Forelimb muscle (tissue), 1 donor: ENCODE measurements at places on chromosomes 3 and 15. TPM values are rescaled to one million over a fixed set of nuclear protein-coding genes. Genes with fewer than 3 reads are reported as not detected.

- DNase-seq, result no peak
These were observed 498.5 kb upstream of the CNTN4 start for GRCh38 chr3:1600206-1600605.

- DNase-seq, result no peak
These were observed 592.8 kb upstream of the GBE1 start for GRCh38 chr3:82354228-82354627.

DNA sequence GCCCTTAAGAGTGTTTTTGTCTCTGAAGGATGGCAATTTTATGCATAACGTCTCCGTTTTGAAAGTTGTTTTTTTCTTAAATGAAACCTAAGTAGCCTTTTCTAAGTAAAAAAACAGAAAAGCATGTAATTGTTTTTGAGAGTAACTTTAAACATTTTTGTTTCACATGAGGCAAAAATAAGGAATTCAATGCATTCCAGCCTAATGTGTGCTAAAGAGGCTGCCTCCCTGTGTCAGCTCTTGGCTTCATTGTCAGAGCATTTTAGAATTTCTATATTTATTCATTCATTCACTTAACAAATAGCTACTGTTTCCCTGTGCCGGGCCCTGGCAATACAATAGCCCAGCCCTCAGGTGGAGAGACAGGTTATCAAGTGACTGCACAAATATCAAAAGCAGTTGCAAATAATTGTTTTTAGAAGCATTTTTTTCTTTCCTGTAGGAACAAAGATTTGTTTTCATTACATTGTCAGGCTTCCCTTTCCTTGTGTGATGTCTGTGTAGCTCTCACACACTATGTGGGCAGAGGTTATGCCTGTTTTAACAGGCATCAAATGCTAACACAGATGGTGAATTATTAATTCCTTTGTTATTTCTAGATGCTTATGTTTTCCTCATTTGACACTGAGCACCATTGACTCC is 81.9 kb downstream of the CCK start:
- DNase-seq, result no peak

- no peak for DNase-seq
These were observed 78.1 kb downstream of the P3H2 start for GRCh38 chr3:190042558-190042957.

DNA sequence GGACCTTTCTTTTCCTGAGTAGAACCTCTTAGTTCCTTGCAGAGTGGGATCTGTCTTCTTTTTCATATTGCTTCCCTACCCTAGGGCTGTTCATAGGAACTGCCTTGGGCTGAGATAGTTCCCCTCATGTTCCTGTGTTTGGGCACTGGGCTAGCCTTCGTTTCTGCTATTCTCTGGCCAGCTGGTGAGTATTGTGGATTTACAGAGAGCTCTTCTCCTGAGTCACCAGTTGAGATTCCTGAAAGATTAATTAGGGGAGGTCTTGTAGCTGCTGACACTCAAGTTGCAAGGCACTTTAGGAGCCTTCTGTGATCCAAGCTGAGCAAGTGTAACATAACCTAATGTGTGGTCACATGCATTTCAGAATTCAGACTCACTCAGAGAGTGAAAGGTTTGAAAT is 30.7 kb downstream of the CHD2 start:
- no peak for DNase-seq

DNA sequence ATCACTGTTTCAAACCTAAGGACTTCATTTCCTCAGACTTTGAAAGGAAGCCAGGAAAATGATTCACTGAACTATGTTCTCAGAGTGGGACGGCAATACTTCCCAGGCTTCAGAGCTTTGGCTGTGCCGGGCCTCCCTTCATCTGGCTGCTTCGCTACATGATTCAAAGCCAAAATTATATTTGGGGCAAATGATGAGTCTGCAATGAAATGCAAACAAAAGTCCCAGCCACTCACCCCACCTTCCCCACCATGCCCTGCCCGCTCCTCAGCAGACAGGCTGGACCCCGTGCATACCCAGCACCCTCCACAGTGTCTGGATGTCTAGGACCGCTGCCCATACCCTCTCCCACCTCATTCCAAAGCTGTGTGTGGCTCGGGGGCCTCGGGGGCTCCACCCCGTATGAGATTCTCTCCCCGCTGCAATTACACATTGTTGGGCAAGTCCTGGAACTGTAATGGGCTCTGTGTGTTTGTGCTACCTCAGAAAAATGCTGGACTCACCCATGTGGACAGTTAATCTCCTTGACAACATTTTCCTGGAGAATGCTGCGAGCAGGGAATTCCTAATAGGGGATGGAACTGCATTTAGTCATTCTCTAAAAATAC is 32.2 kb downstream of the ATP10A start:
- peak; percentile 86 for DNase-seq

DNA sequence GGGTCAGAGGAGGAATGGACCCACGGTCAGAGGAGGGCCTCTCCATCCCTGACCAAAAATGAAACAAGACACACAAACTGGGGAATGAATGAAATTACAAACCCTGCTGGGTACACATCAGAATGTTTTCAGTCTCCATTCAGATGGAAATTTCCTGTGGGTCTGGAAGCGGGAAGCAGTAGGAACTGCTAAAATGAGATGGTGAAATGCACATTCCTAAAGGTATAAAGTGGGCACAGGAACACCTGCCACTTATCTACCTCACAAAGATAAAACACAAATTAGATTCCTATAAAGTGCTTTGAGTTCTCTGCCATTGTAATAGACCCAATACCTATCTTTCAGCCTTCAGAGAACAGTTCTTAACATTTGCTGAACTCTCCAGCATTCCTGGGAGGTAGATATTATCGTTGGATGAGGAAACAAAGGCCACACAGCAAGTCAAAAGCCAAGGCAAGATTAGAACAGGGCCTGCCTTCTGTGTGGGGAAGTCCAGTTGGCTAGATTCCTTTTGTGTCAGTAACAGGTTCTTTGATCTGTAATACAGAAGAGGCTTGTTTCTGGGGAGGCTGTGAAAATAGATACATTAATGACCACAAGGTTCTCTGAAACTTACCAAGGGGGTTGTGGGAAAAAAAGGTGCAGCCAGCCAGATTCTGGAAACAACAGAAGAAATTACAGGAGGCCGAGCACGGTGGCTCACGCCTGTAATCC is 98.4 kb downstream of the IGF2BP2 start:
- DNase-seq, result no peak

DNA sequence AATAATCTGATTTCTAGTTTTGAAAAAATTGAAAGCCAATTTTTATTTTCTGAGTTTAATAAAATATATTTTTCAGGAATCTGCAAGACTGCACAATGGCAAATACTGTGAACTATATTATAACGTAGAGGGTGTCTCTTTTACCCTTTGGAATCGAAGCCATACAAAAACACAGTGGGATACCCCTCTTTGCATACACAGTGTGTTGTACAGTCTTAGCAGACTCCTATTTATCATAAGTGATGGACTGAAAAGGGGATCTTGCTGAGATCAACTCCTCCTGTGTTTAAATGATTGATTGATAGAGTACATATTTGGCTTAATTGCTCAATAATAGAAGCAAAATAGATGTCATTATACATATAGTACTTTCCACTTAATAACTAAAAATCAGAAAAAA is 981.2 kb downstream of the NSUN3 start:
- DNase-seq, result no peak

GRCh38 chr3:126344380-126345041 is 12.7 kb downstream of the KLF15 start:
- DNase-seq, result no peak

DNA sequence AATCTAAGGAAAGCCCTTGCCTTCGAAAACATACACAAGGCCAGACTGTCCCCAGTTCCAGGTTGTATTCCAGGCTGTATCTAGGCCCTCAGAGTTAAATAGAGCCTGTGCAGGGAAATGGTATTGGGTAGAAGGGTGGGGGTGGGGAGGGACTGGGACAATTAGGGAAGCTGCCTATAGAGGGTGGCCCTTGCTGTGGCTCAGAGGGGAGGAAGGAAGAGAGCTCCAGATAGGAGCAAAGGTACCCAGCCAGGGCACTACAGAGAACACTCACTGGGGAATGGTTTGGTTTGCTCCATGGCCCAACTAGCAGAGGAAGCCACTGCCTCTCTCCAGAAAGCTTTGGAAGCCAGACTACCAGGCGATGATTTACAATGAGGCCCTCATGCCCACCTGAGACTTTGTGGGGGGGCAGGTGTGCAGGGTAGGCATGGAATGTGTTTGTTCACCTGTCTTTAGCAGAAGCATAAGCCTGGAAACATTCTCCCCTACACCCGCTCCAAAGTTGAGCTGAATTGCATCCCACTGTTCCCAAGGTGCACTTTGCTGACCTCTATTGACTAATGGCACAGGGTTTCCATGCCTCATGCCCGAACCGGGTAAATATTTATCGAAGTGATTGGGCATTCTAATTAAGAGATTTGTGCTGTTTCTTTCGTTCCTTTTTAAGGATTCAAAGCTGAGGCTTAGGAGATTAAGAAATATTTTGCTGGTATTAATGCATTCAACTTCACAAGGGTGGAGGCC is 6.3 kb upstream of the TLE3 start:
- no peak for DNase-seq

DNA sequence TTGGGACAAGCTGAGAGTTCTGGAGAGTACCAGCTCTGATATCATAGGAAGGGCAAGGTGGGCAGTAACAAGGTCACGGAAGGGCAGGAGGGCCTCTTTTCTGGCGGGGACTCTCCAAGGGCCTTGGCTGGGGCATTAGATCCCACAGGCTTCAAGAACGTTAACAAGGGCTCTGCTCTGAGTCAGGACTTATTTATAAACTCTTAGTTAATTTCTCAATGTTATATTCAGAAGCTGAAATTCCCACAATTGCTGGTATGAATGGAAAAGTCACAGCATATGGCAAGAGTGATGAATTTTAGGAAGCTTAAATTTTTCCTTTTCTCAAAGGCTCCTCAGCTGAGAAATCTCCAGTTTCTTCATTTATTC is 320.2 kb upstream of the TBC1D5 start:
- DNase-seq, result no peak

DNA sequence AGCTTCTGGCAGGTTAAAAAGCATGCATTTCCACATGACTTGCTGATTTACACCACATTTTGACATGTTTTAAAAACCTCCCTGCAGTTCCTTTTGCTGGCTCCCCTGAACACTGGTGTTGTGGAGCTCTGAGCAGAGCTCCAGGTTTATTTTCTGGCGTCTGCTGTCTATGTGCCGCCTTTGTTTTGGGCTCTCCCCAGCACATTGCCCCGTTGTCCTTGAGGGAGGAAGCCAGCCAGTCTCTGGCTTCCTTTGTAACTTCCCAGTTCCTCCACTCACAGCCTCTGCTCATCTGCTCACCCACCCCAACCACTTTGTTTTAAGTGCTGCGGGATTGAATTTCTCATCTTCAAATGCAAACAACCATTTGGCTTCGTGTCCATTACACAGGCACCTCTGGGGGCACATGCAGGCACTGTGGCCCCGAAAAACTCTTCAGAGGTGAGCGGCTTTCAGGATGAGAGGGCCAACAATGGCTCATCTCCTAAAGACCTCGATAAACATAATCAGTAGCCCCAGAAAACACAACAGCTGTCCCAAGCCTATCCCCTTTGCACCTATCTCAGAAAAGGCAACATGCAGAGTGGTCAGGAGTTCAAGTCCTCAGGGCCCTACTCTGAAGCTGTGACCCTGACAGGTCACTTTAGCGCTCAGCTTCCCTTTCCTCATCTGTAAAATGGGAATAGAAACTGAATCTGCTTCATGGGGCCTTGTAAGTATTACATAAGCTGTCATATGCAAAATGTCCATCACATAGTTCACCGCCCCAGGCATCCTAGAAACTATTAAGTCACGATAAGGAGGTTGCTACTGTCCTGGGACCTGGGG is 1.3 kb upstream of the MEF2A start:
- DNase-seq, result no peak

DNA sequence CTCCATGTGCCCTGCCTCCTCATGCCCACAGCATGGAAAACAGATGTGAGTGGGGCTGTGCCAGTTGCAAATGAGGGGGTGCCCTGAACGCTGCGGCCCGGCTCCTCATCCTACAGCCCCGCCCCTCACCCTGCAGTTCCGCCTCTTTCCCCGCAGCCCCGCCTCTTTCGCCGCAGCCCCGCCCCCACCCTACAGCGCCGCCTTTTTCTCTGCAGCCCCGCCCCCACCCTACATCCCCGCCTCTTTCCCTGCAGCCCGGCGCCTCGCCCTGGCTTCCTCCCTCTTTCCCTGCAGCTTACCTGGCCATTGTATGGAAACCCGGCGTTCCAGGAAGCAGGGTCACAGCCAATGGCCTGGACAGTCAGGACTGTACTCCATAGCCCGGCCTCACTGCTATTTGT is 284.9 kb downstream of the TLE3 start:
- no peak for DNase-seq

DNA sequence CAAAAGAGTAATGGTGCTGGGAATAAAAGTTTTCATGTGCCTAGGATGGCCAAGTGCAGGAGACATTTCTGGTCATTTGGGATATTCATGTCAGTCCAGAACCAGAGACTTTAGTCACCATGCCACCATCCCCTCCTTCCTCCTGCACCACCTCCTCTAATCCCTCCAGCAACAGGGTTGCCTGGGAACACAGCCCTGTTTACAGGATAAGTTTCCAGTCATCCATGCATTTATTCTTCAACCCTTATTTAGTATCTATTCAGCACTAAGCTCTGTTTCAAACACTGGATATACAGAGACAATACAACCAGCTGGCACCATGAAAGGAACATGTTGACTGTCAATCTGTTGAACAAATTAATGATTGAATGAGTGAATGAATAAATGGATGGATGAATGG is 211.7 kb downstream of the CLSTN2 start:
- no peak for DNase-seq

- no peak for DNase-seq
These were observed 8.8 kb upstream of the CYP11A1 start for GRCh38 chr15:74376226-74376625.

GRCh38 chr3:50961386-50961785 is 286.7 kb downstream of the DOCK3 start:
- DNase-seq, result no peak

- no peak for DNase-seq
These were observed 343.0 kb downstream of the ROBO1 start for GRCh38 chr3:79424811-79425210.

- DNase-seq, result no peak
These were observed 43.8 kb downstream of the CCR3 start for GRCh38 chr3:46285931-46286619.

DNA sequence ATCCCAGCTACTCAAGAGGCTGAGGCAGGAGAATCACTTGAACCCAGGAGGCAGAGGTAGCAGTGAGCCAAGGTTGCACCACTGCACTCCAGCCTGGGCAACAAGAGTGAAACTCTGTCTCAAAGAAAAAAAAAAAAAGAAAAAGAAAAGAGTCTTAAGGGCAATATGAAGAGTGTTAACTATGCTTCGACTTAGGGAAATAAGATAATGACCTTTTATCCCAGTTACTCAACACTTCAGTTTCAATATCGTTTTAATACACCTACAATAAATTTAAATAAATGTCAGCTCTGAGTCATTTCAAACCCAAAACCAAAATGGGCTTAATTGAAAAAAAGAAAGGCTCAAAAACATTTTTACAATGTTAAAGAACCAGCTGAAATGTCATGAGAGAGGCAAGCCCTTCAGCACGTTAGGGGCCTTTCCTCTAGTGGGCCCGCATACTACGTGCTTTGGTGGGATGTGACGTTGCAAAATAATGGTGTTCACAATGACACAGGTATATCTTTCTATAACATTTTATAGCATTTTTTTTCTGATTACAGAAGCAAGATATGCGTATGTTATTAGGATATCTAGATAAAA is 15.3 kb downstream of the FYCO1 start:
- DNase-seq, result no peak

- no peak for DNase-seq
These were observed 5.8 kb downstream of the HEXA start for GRCh38 chr15:72369964-72370363.

ALDH1A2 gene
- 9.3 TPM for polyA plus RNA-seq

PARL gene
- polyA plus RNA-seq, result 32.7 TPM

SLC2A2 gene
- polyA plus RNA-seq, result not detected

CLSTN2 gene
- 2.1 TPM for polyA plus RNA-seq

SERPINI2 gene
- 0.20 TPM for polyA plus RNA-seq

EPHB1 gene
- polyA plus RNA-seq, result 49.5 TPM

FMN1 gene
- 0.90 TPM for polyA plus RNA-seq
